ENCODE measurements at places on chromosomes 5 and 9.

DNA sequence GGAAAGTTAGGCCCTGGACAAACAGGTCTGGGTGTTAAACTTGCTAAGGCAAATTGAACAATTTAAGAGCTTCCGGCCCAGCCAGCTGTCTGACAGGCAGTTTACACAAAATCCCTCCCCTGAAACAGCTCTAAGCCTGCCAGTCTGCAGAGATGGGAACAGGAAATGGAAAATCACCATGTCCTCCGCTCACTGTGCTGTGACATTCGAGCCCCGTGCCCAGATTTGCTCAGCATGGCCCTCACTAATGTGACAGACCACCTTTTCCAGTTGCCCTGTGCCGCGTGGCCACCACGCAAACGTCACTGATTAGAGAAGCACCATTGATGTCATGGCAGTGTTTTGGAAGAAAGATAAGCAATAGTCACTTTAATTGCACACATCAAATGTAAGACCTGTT, 41.0 kb downstream of the CCNJL start:
- DNase-seq, result no peak

DNA sequence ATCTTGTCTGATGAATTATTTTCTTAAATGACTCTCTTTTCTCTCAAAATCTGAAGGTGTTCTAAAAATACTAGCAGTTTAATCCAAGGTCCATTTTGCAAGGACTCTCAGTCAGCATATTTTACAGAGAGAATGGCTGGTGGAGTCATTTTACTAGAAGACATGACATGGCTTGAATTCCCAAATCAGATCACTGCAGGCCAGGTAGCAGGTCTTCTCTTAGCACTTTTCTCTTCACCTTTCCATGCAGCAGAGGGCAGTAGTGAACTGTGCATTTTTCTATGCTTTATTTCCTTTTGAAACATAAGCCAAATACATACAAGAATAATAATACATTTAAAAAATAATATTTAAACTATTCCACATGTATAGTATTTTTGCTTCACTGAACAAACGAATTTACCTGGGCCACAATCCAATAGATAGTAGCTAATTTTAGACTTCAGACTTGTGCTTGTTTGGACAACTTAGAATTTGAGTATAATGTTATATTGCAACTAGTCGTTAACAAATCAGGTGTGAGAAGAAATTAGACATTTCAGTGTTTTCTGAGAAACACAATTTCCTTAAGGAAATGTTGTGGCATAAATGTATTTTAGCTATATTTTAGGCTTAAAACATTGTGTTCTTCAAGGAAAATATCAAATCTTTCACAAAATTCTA, 289.4 kb upstream of the DAB2 start:
- DNase-seq, result no peak

GRCh38 chr9:76718166-76718565, 46.1 kb upstream of the PCA3 start:
- DNase-seq, result no peak

GRCh38 chr9:70111042-70111602, 67.5 kb downstream of the MAMDC2 start:
- DNase-seq, result peak; percentile 81

DNA sequence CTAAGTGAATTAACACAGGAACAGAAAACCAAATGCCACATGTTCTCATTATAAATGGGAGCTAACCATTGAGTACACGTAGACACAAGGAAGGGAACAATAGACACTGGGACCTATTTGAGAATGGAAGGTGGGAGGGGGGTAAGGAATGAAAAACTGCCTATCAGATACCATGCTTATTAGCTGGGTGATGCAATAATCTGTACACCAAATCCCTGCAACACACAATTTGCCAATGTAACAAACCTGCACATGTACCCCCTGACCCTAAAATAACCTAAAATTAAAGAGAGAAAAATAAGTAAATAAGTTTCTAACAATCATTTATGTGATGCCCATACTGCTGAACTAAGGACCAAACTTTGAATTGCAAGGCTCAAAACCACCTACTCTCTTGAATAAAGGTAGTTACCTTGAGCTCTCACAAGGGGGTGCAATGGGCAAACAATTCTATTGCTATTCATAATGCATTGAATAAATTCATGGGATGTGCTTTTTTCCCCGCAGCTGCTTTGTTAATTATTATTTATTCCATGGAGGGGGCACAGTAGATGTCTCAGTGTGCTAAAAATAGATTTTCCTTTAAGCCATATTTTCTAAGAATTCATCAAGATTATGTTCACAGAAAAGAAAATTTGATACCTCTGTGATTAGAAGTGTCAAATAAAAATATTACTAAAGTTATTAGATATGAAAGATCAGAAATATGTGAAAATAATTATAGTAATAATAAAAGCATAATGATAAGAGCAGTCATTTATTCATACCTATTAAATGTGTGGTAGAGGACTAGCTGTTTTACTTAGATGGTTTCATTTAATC, 76.2 kb upstream of the PTPN3 start:
- DNase-seq, result peak; percentile 28

DNA sequence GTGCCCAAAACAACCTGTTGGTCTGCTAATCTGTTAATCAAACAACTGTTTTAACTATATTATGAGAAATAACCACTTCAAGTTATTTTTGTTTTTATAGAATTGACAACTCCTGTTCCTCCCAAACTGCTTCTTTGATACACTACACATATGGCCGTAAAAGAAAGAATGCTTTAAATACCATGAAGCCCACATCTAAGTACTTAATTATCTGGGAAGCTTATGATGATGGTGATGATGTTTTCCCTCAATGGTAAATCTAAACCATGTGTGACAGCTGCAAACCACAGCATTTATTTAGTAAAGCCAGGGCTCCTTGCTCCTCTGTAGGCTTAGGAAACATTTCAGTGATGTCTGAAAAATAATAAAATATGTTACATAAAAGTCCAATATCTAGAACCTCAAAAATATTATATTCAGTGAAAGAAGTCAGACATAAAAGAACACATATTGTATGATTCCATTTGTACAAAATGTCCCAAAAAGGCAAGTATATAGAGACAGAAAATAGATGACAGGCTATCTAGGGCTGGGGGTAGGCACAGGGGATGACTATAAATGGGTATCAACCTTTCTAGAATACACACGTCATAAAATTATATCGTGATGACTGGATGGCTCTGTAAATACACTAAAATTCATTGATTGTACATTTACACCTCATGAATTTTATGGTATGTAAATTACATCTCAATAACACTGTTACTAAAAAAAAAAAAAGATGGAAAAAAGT, 154.1 kb downstream of the EFNA5 start:
- DNase-seq, result no peak

GRCh38 chr5:107424491-107424890, 246.2 kb downstream of the EFNA5 start:
- no peak for DNase-seq

DNA sequence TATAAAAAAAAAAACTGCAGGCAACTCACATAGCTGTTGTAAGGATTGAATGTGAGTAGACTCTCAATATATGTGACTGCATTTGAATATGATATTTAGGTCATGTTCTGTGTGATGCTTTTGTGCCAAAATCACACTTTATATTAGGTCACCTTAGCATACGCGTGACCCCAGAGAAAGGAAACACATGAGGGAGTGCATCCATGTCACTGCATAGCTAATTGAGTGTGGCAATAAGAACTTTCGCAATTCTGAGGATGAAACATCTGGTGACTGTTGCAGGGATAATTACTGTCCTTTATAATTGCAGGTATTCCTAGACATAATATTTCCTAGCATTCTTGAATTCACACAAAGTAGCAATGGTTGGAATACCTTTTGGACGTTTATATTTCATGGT, 459.5 kb upstream of the KLF4 start:
- DNase-seq, result no peak

GRCh38 chr5:149450199-149450598, 71.1 kb upstream of the IL17B start:
- DNase-seq, result no peak

GRCh38 chr5:34749431-34749873, 89.5 kb upstream of the TTC23L start:
- DNase-seq, result no peak

GRCh38 chr5:64487283-64487682, 18.5 kb upstream of the RGS7BP start:
- DNase-seq, result no peak

- peak; percentile 7 for DNase-seq
These were observed 17.5 kb downstream of the NR2F1 start for GRCh38 chr5:93600409-93601070.

DNA sequence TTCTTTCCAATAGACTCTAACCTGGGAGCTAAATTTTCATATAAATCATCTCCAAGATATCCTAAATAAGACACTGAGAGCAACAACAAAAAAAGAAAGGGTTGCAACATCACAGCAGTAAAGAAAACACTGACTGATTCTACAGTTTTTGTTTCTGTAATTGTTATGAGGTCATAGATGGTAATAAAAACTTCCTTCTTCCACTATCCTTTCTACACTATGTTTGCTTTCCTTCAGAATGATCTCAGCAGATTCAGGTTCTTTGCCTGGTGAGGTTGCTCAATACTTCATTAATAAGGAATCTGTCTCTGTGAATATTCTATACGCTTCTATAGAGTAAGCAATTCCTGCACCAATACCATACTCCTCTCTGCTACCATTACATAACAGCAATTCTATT, 835.6 kb upstream of the GRAMD2B start:
- no peak for DNase-seq
